ENCODE measurements at places on chromosomes 16 and 17.

- no peak for DNase-seq
Measured at GRCh38 chr17:2194889-2195335, 108.7 kb downstream of the SMG6 start.

DNA sequence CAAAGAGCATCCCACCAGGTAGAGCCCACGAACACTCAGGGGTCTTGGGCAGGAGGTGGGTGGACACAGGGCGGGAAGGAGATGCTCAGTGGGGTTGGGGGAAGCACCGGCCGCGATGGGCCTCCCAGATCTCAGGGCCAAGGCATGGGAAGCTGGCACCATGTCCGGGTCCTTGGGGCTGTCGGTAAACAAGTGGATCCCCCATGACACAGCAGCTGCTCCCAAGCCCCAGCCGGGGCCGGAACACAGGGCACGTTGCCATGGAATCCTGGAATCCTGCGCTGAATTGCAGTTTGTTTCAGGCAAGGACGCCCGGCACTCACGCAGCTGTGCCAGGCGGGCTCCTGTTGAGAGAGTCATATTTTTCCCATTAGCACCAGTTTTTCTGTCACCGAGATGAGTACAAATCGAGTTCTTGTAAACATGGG lies 23.0 kb upstream of the CHMP6 start:
- DNase-seq, result no peak

DNA sequence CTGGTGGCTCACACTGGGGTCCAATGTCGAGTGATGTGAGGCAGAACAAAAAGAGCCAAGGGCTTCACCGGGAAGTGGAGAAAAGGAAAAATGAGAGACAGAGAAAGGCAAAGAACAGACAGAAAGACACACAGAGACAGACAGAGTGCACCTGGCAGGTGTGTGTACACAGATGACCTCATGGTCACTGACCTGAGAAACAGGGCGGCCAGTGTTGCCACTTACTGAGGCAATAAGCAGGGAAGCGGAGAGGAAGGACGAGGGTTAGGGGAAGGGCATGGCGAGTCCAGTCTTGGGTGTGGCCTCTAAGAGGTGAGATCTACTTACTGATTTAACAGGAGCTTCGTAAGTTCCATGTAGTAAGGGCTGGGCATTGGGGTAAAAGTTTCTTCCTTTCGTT lies 7.5 kb downstream of the GINS2 start:
- no peak for DNase-seq

DNA sequence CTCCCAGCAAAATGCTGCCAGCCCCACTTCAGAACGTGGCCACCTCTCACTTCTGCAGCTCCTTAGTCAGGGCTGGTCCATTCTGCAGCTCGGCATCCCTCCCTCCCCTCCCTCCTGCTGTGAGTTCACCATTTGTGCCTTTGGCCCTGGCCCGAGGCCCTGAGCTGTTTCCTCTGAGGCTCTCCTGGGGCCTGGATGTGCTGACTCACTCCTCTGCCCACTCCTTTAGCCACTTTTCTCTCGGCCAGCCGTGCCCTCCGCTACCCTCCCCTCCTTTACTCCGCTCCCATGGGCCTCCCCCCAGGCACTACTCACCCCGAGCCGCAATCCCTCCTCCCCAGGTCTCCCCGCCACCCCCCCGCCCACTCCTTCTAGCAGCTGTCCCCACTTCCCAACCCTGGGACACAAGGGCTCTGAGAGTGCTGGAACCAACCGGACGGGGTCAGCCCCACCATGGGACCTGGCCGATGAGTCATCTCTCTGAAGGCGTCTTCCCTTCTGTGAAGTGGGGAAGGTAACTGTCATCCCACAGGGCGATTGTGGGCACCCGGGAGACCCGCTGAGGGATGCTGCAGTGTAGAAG lies 11.5 kb downstream of the KCNG4 start:
- DNase-seq, result no peak

- no peak for DNase-seq
Measured at GRCh38 chr16:63960321-63960720, 1161.5 kb downstream of the CDH11 start.

- peak; percentile 40 for DNase-seq
Measured at GRCh38 chr17:40070709-40071312, 8.0 kb downstream of the THRA start.

DNA sequence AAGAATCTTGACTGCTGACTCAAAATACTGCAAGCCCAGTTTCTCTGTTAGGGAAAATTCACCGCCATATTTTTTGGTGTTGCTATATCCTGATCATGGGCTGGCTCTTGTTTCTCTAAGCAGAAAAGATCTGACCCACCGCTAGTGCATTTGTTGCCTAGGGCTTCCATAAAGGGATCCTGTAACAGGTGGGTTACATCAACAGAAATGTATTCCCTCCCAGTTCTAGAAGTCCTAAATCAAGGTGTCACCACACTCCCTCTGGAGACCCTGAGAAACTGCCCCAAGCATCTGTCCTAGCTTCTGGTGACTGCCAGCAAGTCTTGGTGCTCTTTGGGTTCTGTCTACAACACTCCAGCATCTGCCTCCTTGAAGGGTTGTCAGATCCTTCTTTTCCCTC lies 99.7 kb downstream of the MAF start:
- no peak for DNase-seq

DNA sequence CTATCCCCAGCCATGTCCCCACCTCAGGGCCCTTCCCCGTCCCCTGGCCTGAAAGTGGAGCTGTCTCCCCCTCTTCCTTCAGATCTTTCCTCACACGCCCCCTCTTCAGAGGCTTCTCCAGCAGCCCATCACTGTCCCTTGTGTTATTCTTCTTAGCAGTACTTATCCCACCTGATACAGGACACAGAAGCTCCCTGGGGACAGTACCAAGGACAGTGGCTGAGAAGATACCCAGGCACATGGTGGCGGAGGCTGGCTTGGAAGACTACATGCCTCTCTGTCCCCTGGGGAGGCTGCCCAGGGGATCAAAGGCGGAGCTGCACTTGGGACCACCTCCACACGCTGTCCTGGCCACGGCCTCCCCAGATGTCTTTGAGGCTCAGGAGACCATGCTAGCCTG lies 23.9 kb downstream of the HSD11B2 start:
- no peak for DNase-seq

DNA sequence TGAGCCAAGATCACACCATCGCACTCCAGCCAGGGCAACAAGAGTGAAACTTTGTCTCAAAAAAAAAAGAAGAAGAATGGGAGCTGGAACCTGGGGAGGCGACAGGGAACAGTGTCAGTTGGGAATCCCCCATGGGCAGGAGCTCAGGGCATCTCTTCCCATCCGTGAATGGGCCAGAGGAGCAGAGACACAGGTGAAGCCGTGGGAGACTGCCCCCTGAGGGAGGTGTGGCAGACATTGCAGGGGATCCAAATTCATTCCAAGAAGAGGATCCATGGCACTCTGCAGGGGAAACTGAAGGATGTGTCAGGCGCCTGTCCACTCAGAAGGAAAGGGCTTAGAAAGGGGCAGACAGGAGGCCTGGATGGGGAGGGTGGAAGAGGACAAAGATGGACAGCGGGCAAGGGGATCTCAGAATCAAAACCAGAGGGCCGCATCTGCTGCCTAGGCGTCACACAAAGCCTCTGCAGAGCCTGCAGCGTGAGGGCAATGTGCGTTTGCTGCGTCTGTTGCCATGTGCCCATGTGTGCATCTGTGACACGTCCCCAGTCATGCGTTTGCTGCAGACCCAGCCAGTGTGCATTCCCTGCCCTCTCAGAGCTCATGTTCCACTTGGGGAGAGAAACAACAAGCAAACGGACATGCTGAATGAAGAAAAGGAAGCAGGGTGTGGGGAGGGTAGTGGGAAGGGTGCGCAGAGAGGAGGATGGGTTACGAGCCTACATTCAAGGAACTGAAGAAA lies 30.6 kb upstream of the TNRC6C start:
- no peak for DNase-seq

GRCh38 chr16:25788637-25789036 lies 96.9 kb downstream of the HS3ST4 start:
- DNase-seq, result no peak

GRCh38 chr16:11783319-11784037 lies 13.6 kb downstream of the ZC3H7A start:
- no peak for DNase-seq

GRCh38 chr17:69357701-69358100 lies 30.8 kb upstream of the ABCA5 start:
- no peak for DNase-seq

DNA sequence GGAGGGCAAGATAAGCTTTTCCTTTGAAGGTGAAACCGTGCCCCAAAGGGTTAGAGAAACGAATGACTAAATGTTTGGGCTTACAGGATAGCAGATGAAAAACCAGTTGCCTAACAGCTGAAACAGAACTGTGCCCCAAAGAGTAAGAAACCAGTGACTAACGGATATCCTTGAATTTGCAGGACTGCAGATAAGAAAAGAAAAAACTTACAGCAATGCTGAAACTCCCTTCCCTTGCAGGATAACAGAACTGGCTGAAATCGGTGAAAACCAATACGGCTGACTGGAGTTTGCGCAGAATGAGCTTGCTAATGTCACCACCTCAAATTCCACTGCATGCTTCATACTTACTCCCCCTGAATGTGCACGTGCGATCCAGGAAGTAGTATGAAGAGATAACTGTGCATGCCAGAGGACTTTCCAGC lies 175.2 kb upstream of the NLRP1 start:
- no peak for DNase-seq

DNA sequence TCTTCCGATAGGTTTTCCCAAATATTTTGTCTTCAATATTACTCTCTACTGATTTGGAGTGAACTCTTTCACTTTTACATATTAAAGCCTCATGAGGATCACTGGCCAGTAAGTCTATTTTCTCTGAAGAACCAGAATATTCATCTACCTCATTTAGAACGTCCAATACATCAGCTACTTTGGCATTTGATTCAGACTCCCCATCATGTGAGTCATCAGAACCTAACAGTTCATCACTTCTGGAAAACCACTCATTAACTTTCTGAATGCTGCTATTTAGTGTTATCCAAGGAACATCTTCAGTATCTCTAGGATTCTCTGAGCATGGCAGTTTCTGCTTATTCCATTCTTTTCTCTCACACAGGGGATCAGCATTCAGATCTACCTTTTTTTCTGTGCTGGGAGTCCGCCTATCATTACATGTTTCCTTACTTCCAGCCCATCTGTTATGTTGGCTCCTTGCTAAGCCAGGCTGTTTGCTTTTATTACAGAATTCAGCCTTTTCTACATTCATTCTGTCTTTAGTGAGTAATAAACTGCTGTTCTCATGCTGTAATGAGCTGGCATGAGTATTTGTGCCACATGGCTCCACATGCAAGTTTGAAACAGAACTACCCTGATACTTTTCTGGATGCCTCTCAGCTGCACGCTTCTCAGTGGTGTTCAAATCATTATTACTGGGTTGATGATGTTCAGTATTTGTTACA lies 30.9 kb downstream of the BRCA1 start:
- DNase-seq, result no peak

GRCh38 chr17:32503251-32504165 lies 16.7 kb downstream of the CDK5R1 start:
- DNase-seq, result no peak

DNA sequence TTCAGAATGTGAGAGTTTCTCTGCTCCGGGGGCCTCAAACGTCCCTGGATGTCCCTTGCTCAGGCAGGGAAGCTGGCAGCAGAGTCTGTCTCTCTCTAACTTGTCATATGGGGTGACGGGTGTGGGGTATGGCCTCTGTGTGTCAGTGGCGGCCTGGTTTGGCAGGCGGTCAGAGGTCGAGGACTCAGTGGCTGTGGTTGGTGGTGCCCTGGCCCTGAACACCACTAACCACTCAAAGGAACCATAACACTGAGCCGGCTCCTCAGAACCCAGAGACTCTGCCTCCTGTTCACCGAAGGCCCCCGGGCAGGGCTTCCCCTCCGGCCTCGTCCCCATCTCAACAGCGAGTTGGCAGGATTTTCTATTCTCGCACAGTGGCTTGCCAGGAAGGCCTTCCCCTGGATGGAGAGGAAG lies 677 bp downstream of the P2RX1 start:
- no peak for DNase-seq

- no peak for DNase-seq
Measured at GRCh38 chr17:62780269-62780668, 27.8 kb downstream of the MARCHF10 start.

DNA sequence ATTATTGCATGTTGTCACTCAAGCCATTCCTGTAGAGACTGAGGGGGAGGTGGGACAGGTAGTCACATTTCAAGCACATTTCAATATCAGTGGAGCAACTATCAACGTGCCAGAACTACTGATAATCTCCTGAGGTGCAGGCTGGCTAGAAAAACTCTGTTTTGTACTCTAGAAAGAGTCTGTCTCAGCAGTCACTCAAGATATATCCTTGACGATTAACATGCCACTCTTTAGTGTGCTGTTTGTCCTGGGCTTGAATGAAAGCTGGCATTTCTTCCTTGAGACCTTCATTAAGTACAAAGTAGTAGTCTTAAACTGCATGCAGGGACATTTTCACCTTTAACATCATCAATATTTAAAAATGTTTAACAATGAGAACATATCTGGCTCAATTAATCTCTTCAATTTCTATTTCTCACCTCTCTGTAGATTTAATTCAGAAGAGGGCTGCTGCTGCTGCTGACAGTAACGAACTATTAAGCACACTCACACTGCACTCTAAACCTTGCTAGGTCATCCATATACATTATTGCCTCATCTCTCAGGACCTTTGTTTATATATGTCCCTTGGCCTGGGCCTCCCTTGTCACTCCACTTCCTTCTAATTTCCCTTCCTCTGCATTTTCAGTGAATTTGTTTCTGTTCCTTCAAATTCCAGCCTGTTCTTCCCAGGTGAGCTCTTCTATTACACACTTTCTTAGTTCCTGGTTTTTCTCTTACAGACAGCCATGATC lies 412.0 kb downstream of the HAPSTR1 start:
- DNase-seq, result no peak

GRCh38 chr16:53913099-53913870 lies 209.3 kb downstream of the FTO start:
- no peak for DNase-seq

GRCh38 chr17:63489291-63489690 lies 12.4 kb downstream of the ACE start:
- no peak for DNase-seq

GRCh38 chr17:35076874-35077273 lies 13.4 kb upstream of the RFFL start:
- DNase-seq, result no peak

GRCh38 chr17:13749891-13750235 lies 148.1 kb upstream of the HS3ST3A1 start:
- no peak for DNase-seq

DNA sequence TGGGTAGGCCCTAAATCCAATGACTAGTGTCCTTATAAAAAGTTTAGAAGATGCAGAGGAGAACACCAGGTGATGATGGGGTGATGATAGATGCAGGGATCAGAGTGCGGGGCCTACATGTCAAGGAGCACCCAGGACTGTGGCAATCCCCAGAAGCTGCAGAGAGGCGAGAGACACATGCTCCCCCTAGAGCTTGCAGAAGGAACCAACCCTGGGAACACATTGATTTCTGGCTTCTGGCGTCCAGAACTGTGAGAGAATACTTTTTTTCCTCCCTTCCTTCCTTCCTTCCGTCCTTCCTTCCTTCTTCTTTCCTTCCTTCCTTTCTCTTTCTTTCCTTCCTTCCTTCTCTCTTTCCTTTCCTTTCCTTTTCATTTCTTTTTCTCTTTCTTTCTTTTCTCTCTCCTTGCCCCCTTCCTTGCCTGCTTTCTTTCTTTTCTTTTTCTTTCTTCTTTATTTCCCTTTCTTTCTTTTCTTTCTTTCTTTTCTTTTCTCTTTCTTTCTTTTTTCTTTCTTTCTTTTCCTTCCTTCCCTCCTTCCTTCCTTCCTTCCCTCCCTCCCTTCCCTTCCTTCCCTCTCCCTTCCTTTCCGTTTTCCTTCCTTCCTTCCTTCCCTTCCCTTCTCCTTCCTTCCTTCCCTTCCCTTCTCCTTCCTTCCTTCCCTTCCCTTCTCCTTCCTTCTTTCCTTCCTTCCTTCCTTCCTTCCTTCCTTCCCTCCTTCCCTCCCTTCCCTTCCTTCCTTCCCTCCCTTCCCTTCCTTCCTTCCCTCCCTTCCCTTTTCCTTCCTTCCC lies 134.3 kb downstream of the HAPSTR1 start:
- DNase-seq, result no peak

Measured in hematopoietic multipotent progenitor cell treated with erythropoietin and hydrocortisone succinate and interleukin-3 and kit ligand, for 15 days (in vitro differentiated cells).